ENCODE measurements at places on chromosomes 13 and 19.

DNA sequence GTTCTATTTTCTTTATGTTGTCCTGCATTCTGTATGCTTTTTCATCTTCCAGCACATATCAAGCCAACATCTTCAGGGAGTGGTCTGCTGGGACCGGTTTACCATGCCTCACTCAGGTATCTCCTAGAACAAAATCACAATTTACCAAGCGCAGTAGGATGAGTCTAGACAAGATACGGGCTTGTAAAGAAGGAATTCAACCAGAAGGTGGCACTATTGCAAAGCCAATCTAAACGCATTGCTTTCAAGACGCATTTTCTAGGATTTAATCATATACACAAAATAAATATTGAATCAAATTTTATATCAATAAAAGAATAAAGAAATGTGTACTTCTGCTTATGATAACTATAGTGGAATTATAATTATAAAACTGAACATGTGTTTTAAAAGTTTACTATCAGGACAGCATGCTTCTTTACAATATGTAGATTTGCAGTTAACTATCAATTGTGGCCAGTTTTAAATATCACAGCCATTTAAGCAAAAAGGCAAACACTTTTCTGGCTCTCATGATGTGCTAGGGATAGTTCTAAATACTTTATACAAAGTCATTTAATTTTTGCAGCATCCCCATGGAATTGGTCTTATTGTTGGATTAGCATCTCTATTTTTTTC, 16.1 kb upstream of the TPP2 start:
- DNase-seq, result peak; percentile 33

DNA sequence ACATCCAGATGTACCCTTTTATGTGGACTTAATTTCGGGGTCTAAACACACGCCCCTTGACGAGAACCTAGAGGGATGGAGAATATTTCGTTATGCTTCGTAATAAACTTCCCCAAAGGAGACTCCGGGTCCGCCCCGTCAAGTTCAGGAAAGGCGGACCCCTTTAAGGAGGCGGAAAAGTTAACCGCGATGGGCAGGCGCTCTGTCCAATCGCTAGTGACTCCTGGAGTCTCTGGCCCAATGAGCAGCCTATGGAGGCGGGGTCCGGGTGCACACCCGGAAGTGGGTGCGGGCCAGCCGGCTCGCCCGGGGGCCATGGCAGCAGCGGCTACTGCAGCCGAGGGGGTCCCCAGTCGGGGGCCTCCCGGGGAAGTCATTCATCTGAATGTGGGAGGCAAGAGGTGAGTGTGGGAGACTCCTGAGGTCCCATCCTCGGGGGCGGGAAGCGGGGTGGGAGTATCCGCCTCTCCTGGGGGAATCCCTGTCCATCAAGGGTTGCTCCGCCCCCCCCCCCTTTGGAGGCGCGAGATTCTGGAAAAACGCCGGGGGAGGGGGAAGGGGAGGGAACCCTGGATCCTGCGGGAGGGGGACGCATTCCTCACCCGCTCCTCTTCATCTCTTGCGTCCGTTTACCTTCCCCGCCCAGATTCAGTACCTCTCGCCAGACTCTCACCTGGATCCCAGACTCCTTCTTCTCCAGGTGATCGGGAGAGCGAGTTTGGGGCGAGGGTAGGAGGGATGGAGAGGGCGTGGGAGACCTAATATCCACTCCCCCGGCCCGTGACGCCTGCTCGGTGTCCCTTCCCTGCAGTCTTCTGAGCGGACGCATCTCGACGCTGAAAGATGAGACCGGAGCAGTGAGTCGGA, at the start of gene SHKBP1:
Gene SHKBP1, plus strand, starts transcription at position 289 of the 867 bp plus-strand sequence. Its CDS starts 27 bp downstream, at position 316.
- DNase-seq, result peak; percentile 29

- no peak for DNase-seq
Measured at GRCh38 chr13:58247080-58247479, 615.5 kb downstream of the PCDH17 start.

GRCh38 chr13:42073683-42074082, 25.2 kb downstream of the DGKH start:
- DNase-seq, result no peak

DNA sequence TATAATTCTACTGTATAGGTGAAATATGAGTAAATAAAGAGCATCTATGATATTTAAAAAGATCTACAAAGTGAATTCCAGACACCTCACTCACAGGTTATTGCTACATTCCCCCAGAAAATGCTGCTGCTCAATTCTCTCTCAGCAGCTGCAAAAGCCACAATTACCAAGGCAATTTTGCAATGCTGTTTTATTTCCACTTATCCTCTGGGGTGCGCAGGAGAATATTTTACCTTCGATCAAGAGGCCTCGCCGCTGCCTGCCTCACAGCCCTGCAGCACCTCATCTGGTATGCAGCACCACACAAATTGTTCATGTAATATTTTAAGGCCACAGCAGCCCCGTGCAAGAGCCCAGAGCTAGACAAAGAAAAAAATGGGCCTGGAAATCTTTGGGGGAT, 333.2 kb downstream of the DNAJC15 start:
- DNase-seq, result no peak

DNA sequence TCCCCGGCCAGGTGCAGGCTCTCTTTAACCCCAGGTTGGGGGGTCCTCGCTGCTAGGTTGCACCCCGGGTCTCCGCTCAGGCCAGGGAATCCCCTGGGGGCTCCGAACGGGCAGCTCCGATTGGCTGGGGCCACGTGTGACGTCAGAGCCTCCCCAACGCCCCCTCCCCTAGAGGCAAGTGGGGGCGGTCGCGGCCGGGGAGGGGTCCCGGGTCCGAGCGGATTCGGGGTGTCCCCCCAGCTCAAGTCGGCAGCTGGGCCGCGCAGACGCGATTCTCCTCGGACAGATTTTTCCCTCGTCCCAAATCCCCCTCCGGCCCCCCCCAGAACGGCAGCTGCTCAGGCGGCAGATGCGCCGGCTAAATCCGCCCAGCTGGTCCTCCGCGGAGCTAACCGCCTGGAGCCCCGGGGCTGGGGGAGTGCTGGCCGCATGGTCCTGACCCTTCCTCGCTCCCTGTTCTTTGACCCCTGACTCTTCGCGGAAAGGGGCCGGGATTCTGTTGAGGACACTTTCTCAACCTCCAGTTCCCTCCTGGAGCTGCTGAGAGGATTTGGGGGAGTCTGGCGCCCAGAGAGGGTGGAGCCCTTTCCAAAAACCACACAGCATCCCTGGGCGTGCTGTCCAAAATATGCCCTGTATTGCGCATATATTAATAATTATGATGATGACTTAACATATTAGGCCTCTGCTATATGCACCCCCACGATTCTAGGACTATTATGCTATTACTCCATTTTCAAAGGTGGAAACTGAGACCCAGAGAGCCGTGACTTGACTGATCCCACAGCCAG, 25.4 kb upstream of the SEMA6B start:
- DNase-seq, result no peak

DNA sequence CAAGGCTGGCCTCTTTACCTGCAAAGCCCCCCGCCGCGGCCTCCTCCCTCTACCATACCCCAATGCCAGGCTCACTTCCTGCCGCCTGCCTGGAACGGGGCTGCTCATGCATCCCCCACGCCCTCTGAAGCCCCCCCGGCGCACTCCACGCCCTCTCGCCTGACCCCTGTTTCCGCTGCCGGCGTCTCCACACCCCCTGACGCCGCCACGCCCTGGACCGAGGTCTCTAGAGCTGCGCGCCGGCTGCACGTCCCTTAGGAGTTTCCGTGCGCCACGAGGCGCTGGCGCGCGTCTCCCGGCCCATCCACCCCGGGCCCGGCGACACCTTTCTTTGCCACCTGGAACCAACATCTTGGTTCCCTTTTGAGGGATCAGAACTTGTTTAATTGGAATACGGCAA, 16.0 kb downstream of the DPRX start:
- no peak for DNase-seq

GRCh38 chr13:45892513-45892912, 41.0 kb upstream of the SIAH3 start:
- no peak for DNase-seq

DNA sequence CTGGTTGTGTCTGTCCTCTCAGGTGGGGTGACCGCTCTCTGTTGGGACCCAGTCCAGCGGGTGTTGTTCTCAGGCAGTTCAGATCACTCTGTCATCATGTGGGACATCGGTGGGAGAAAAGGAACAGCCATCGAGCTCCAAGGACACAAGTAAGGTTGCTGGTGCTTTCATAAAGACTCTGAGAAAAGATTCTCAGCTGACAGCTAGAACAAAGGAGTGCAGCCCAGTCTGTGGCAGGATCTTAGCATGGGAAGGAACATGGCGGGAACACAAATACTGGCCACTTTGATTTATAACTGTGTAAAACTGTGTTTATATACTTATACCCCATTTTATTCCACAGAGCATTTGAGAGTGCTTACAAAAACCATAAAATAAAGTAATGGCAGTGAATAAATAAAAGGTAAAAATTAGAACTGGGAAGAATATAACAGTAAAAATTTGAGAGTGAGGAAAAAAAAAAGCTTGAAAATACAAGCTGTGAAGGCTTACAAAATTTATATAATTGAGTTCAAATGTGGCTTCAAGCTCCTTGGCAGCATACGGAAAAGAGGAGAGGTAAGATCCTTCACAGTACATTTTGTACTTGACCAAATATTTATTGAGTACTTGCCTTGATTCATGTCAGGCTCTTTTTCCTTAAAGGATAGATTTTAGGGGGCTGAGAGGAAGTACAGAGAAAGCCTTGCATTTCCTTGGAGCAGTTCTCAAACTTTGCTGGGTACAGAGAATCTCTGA, 64.8 kb downstream of the DHRS12 start:
- no peak for DNase-seq

DNA sequence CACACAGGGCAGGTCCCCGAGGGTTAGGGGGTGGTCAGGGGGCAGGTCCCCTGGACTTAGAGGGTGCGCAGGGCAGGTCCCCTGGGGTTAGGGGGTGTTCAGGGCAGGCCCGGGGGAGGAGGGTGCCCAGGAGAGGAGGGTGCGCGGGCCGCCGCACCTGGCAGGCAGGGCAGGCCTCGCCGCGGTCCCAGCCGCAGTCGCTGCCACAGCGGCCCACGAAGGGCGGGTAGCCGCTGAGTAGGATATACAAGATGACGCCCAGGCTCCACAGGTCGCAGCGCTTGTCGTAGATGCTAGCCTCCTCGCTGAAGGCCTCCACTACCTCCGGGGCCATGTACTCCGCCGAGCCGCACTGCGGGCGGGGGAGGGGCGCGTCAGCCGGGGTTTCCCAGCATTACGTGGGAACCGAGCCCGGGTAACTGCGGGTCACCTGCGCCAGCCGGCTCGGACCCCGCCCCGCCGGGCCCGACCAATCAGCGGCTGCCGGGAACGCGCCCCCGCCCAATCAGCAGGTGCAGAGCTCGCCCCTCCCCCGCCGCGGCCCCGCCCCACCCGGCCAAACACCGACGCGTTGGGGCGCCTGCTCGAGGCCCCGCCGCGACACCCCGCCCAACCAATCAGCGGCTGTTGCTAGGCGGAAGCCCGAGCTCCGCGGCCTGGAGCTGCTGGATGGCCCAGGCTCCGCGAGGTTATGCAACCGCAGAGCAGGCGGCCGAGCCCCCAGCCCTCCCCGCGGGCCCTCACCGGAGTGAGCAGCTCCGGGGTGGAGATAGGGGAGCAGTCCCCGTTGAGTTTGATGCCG, 9.2 kb downstream of the MKNK2 start:
- peak; percentile 79 for DNase-seq

- no peak for DNase-seq
Measured at GRCh38 chr19:6720369-6721137, at the start of gene C3. C3 (minus strand) TSS chr19:6720650; CDS start chr19:6720589, 61 bp downstream.

DNA sequence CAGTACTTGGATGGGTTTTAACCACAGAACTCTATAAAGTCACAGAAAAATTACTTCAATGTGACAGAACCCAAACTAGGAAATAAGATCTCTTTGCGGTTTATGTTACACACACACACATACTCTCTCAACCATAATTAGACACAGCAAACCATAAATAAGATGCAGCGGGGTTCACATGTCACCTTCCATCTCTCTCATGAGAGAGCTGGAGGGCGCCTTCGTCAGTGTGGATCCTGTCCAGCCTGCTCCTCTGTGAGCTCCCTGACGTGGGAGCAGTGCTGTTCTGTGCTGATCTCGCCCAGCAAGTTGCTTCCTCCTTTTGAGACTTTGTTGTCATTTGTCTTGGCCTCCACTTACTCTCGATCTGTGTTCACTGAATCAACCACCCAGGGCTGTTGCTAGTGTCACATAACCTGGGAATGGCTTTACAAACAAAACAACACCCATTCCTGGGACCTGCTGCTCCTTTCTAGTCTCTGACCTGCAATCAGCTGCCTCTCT, 204.9 kb upstream of the KL start:
- no peak for DNase-seq

DNA sequence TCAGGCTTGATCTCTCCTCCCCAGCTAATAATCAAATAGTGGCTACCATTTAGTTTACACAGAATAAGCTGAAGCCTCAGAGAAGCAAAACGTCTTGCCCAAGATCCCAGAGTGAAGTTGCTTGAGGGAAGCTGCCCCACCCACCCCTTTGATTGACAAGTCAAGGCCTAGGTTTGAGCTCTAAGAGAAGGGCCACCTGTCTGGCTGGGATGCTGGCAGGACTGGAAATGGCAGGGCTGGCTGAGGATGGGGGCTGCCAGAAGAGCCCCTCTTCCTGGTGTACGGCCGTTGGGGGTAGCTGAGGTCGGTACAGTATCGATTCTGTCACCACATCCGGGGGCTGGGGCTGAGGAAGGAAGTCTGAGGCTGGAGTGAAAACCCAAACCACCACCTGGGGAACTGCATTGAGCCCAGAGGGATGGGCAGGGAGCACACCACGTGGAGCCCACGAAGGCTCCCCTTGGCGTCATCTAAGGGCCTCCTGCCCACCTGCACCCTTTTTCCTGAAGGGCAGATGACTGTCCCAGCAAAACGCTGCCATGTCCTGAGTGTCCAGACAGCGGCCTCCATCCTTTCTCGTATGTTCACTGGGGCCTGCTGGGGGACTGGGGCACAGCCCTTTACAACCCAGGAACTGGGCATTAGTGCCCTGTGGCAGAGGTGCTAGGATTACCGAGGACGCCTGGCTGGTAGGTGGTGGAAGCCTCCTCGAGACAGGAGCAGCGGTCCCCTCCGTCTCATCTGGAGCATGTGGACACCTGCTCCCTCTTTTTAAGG, 1.4 kb upstream of the PRKD2 start:
- no peak for DNase-seq

DNA sequence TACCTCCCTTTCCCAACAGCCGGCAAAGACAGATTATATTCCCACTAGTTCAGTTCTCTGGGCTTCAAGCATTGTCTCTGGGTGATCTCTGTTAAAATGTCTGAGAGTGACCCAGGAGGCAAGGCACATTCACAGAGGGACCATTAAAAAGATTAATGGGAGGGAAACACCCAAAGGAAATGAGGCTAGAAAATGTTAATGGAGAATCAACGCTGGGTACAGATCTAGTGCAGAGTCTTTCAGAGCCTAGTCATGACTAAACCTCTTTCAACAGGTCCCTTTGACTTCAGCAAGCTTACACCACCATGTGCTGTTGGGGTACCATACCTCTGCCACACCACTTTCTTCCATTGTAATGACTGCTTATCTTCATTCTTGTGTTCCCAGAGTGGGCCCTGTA, 358.6 kb downstream of the DCT start:
- DNase-seq, result no peak

- no peak for DNase-seq
Measured at GRCh38 chr13:97248243-97248642, 26.1 kb downstream of the MBNL2 start.

DNA sequence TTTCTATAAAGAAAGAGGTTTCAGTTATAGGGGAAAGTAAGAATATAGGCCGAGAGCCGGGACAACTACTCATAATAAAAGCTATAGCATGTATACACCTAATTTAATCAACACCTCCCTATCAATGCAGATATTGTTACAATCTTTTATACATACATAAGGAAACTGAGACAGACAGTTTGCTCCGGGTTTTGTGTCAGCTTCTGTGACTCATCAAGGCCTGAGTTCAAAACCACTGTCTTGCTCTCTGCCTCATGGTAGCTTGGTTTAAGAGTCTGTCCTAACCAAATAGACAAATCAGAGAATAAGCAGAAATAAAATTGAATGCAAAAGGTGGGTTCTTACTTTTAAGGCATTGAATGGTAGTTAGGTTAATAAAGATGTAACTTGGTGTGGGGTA, 222.9 kb downstream of the GGACT start:
- DNase-seq, result no peak
